ENCODE measurements at places on chromosomes 13 and 19. TPM values are rescaled to one million over a fixed set of nuclear protein-coding genes. Genes with fewer than 3 reads are reported as not detected.

DNA sequence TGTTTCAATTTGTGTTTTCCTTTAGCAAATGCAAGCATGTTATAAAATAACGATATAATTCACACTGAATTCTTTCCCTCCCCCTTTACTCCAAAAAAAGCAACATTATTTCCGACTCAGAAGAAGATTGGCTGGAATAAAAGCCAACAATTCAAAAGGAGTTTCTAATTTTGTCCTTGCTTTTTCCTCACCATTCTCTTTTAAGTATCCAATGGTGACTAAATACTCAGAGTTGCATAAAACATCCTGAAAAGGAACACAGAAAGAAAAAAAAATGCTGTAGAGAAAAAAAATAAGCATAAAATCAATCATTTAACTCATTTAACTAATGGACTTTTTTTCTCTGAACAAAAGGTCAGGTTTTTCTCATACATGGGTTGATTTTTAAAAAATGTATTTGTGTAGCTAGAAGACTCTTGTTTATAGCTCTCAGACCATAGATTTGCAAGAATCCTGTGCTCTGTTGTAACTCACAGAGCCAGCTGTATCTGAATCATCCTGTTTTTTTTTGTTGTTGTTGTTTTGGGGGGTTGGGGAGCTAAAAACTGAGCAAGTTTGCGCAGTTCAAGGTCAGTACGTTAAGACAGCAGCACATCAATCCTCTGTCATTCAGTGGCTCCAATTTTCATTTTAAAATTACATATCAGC is 108.1 kb downstream of the PCDH17 start:
- no peak for DNase-seq

DNA sequence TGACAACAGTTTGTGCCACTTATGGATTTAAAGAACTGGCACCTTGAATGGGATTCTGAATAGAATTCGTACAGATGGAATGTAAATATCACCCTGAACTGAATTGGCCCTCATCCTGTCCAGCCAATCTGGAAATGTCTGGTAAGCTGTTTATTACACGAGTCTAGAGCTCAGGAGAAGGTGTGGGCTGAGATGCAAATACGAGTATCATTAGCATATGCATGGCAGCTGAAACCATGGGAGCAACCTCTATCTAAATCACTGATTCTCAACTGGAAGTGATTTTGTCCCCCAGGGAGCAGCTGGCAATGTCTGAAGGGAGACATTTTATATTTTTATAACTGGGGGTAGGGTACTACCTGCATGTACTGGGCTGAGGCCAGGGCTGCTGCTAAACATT is 15.6 kb upstream of the VWA8 start:
- DNase-seq: no peak

- no peak for DNase-seq
Measured at GRCh38 chr13:27034678-27035111, 136.9 kb downstream of the USP12 start.

GRCh38 chr13:71863254-71863865 is 3.6 kb downstream of the DACH1 start:
- no peak for DNase-seq

- no peak for DNase-seq
Measured at GRCh38 chr19:11166281-11167142, 10.9 kb upstream of the SPC24 start.

DNA sequence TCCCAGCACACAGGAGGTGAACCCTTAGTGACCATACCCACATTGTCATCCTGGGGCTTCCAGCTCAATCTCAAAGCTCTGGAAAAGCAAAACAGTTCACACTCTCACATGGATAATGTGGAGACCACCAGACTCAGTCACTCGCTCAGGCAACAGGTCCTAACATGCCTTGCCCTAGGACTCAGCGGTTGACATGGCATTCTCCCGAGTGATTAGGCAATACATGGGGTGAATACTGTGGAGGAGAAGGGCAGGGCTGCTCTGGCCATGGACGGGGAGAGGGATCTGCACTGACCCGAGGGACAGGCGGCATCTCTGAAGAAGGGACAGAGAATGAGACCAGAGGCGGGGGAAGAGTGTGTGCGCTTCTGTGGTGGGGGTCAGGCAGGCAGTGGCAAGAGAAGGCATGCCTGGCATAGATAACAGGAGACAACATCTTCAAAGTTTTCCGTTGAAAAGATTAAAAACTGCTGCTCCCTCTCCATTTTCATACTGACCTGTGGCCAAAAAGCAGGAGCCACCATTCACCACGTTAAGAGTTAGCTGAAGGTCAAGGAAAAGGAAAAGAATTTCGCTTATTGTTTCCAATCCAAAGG is 44.5 kb upstream of the EPHX3 start:
- no peak for DNase-seq

DNA sequence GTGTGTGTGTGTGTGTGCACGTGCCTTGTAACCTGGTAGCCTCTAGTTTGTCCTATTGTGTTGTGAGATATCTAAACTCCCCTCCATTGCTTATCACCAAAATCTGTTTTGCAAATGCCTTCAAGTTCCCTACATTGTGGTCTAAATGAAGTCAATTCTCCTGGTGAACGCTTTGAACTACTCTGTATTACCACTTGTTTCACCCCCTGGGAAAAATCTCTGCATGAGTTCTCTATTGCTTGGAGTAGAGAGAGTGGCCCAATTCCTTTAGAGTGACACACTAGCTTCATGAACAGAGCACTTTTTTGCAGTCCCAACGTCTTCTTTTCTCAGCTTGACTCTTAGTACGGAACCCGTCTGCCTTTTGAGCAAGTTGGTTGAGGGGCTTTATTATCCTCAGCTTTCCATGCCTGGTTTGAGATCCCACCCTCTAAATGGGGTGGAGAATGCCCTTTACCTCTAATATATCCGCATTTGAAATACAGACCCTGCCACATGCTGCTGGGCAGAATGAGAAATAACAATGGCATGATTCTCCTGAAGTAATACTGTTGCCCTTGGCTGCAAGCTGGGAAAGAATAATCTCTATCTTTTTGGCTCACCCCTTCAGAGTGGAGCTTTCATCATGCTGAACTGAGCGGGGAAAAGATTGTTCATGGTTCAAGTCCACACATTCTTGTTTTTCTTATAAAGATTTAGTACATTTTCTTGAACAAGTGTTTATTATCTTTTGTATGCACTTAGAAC is 2545.3 kb downstream of the PCDH9 start:
- no peak for DNase-seq

DNA sequence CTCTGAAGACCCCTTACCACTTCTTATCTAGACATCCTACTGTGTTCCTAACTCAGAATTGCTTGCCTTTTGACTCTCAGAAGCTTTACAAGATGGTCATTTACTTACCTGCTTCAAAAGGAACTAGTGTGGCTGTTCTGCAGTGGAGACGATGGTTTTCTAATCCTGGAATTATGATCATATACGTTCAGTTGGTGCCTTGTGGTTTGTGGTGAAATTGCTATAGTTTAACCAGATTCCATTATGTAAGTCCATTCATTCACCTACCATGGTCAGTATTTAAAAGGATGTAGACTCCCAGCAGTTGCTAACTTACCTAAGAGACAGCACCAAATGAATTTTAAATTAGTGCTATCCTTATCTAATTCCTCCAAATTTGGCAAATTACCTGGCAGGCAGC is 210.9 kb downstream of the SHISA2 start:
- DNase-seq: no peak

DNA sequence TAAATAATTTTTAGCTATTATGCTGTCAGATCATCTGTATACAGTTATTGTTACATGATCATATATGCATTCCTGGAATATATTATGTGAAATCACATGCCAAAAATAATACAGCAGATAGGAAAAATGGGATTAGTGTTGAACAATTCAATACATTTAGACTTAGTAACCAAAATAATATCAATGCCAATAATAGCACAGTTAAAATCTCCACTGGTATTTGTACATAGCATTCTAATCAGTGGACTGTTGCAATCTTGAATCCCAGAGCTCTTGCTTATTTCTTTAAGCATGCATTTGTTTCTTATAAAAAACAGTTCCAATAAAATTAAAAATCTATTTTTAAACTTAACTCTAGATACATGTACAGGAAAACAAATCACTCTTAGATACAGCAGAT is 2772.2 kb downstream of the PCDH9 start:
- DNase-seq: peak; percentile 13

DNA sequence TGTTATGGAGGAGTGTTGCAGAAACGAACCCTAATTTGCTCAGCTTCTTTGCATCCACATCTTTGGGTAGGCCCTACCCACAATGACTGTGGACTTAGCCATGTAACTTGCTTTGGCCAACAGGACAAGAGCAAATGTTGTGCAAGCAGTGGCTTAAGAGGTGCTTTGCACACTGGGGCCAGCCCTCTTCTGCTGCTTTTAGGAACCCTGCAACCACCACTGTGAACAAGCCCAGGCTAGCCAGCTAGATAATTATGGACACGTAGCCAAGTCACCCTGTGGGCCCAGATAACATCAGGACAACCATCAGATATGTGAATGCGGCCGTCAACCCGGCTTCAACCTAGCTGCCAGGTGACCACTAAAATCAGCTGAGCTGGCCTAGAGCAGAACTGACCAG is 17.1 kb downstream of the C19orf47 start:
- no peak for DNase-seq

DNA sequence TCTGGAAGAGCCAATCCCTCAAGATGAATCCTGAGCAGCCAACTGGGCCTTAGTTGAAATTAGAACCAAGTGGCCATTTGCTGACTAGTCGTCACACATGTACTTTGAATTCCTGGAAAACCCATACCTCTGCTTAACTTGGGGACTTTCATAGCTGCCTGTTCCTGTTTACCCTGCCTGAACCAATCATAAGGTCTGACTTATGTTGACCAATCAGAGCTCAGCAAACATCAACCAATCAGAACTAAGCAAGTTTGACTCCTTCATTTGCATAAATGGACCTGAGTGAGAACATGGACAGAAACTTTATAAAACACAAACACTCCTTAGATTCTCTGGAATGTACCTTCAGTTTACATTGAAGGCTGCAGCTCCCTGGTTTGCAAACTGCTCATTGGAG is 50.8 kb downstream of the LATS2 start:
- DNase-seq: no peak

The OR10H1 gene
- not detected for total RNA-seq

The KLK14 gene
- total RNA-seq: 0.72 TPM

Measured in tongue (tissue), 3 donors.